ENCODE measurements at places on chromosomes 7 and 10. TPM values are rescaled to one million over a fixed set of nuclear protein-coding genes. Genes with fewer than 3 reads are reported as not detected.

TM9SF3 gene
- 77.1 TPM for total RNA-seq

RET gene
- 0.07 TPM for total RNA-seq

MAGI2 gene
- 0.43 TPM for total RNA-seq

LOXL4 gene
- 5.4 TPM for total RNA-seq

FBXL13 gene
- total RNA-seq, result 0.51 TPM

AGR2 gene
- 11.9 TPM for total RNA-seq

ATP6V0E2 gene
- total RNA-seq, result 62.2 TPM

DNA sequence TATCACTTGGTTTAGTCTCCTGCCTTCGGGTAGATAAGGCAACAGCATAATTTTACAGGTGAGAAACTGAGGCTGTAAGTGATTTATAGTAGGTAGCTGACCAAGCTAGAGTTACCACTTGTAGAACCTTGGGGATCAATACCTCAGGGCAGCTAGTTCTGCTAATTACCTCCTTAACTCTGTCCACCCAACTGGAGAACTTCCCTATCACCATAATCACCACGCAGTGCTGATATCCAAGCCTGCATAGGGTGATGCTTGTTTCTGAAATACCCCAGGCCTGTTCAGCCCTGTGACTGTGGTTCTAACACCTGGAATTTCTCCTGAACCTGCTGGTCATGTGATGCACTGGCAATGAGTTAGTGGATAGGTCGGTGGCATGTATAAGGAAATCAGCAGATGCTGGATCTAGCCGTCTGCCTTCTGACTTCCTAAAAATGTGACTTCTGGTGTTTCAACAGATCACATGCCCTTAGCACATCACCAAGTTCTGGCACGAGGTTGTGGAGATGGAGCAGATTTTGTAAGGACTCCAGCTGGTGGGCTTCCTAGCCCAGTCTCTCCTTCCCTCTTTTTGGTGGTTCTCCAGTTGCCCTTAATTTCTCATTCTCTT lies 15.3 kb downstream of the PLAU start:
- DNase-seq, result no peak

DNA sequence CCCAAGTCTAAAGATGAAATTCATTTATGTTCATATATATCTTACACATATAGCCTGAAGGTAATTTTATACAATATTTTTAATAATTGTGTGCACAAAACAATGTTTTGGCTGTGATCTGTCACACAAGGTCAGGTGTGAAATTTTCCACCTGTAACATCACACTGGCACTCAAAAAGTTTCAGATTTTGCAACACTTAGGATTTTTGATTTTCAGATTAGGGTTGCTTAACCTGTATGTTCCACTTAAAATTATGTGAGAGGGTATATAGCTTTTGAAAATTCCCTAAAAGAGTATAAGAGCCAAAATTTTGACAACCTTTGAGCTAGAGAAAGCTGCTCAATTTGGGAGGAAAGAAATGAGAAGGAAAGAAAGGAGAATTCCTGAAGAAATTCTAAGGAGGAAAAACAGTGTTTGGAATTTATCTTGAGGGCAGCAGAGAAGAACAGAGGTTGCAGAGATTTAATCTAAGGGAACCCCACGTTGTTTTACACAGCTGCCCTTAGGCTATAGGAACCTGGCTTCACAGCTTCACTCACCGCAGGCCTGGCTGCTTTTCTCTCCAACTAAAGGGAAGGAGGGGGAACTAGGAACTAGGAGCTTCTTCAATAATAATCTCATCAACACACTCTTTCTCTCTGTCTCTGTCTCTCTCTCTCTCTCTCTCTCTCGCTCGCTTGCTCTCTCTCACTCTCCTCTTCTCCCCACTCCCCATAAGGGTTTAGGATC lies 8.5 kb downstream of the VOPP1 start:
- DNase-seq, result no peak

GRCh38 chr7:8154272-8154671 lies 107.7 kb downstream of the ICA1 start:
- DNase-seq, result no peak

- no peak for DNase-seq
Observed at GRCh38 chr7:157041004-157041403, 30.5 kb upstream of the MNX1 start.

DNA sequence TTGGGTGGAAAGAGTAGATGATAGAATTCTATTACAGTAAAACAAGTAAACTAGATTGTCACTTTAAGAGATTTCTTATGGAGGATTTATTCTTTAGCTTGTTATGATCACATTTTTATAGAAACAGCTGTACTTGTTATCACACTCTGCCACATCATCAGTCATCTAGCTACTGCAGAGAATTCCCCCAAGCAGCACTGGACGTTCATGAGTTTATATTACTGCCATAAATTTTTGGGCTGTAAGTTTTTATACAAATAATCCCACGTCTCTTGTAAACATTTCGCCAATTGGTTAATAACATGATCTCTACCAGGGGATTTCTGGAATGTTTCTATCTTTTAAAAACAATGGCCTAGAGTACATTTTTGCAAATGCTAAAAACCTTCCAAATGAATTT lies 238.8 kb downstream of the POLR1F start:
- DNase-seq, result no peak

- DNase-seq, result no peak
Observed at GRCh38 chr7:1531979-1532455, 1.5 kb downstream of the MAFK start.

DNA sequence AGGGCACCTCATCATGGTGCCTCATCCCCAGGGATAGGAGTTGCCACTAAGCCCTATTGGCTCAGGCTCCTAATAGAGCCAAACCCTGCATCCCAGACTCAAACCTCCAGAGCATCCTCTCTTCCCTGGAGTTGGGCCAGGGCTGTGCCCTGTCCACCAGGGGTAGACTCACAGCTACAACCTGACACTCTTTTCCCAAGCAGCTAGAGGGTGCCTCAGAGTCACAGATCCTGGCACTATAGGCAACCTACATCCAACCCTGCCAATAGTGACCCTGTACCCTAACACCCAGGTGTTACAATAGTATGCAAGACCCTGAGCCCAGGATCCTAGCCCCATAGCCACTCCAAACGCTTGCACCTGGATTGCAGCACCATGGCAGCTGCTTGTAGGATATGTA lies 64.0 kb upstream of the PLA2G12B start:
- DNase-seq, result no peak

DNA sequence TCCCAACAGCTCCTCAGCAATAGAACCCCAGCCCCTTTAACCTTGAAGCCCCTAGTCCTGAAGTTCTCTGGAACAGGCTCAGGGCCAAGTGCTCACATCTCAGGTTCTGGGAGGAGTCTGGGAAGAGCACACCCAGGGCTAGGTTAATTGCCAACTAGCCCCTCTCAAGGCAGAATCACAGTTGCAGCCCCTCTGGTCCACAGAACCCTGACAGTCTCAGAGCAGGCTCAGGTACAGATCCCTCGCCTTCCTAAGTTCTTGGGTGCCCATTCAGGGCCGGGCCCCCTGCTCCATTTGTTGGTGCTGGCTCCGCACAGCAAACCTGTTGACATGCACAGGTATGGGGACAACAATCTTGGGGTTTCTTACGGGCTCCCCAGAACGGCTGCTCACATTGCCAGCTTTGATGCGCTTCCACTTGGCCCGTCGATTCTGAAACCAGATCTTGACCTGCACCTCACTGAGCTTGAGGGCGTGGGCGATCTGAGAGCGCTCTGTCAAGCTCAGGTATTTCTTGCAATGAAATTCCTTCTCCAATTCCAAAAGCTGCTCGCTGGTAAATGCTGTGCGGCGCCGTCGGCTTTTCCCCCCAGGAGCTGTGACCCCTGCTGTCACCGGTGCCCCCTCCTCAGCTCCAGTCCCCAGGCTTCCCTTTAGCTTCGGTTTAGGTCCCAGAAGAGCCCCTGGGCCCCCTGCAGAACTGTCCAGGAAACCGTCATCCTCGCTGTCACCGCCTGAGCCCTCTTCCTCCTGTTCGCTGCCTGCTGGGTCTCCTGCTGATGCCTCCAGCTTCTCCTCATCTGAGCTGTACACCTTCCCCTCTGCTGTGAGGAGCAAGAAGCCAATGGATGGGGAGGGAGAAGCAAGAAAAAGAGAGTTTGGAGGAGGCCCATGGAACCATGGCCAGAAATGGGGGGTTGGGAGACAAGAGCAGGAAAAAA lies 18.9 kb downstream of the GBX1 start:
- no peak for DNase-seq

DNA sequence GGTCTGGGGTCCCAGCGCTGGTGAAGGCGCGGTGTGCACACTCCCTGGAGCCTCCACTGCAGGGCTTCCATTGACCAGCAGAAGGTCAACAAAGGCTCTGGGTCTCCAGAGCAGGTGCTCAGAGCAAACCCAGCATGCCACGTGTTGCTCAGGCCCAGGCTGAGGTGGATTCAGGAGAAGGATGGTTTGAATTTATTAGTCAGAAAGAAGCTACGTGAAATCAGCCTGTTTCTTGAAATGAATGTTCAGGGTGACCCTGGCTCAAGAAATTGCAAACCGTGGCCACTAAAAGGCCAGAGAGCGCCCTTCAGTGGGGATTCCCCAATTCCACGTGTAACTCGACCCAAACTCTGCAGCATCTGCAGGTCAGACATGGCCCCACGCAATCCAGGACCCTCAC lies 82.7 kb upstream of the PFKP start:
- DNase-seq, result no peak

- DNase-seq, result no peak
Observed at GRCh38 chr7:81264116-81264515, 345.3 kb upstream of the SEMA3C start.

- DNase-seq, result no peak
Observed at GRCh38 chr10:7243139-7243538, 167.7 kb downstream of the SFMBT2 start.

DNA sequence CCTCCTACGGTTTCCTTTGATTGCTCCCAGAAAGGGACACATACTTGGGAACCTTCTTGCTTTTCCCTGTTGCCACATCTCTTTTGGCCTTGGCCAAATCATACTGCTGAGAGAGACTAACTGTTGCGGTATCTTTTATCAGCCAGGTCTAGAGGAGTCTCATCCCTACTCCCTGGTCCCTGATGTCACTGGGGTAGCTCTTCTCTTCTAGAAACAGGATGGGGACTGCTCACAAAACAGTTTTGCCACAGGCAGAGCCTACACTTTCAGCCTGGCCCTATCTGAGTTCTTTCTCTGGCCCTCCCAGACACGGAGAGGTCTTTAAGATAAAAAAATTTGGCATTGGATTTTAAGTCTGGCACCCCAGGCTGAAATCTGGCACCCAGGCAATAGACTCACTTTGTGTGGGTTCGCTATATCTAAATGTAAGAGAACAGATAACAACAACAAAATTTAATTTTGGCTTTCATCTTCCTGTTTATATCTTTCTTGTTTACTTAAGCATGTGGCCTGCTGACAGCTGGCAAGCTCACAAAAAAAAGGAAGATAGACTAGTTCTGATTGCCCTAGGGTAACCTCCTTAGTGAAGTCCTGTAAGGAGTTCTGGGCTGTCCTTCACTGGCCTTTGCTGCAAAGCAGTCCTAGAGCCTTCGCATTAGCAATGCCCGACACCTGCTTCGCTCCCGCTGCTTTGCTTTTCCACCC lies 228.3 kb upstream of the NPVF start:
- no peak for DNase-seq

DNA sequence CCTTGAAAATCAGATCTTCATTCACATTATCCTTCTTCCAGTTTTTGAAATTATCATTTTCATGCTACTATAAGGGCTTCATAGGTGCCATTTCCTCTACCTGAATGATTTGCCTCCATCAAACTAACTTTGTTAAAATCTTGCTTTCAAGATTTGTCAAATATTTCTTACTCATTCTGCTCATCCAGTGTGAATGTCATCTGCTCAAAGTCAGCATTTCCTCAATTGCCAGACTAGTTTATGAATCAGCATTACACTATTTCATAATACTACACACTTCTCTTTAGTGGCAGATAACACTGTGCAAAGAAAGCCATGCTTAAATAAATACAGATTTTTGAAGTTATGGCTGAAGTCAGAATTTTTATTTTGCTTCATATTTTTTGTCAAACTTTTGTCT lies 21.3 kb upstream of the LIPF start:
- DNase-seq, result no peak

GRCh38 chr10:97851341-97852001 lies 1.8 kb downstream of the GOLGA7B start:
- DNase-seq, result no peak

DNA sequence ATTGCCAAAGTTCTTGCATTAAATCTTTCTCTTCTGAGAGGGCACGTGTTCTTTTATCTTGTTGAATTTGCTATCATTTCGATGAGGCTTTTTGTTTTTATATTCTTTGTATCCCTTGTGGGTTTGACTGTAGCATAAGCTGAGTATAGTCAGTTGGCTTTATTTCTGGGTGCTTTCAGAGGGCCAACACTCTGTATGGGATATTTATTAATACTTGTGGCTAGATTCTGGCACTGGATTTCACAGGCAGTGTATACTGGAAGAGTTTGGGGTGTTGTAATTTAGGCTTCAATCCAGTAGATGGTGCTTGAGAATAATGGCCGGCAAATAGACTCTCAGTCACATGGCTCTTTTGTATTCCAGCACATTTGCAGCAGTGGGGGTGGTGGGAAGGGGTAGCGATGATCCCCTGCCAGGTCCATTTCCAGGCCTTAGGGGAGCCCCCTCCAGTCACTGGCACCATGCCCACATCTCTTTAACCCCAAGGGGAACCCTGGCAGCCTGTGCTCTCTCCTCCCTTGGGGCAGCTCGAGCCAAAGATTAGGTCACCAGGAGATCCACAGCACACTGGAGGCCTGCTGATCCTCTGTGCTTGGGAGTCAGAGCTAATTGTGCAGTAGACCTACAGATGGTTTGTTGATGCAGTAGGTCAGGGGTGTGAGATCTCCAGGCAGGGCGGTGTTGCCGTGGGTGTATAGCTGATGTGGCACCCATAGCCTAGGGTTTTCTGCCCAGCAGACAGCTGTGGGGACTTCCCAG lies 81.8 kb downstream of the PTPN20 start:
- no peak for DNase-seq
